ENCODE measurements at places on chromosomes 2 and 18.
A peak's percentile ranks its signal among the peaks of the same experiment; 100 is the strongest.

DNA sequence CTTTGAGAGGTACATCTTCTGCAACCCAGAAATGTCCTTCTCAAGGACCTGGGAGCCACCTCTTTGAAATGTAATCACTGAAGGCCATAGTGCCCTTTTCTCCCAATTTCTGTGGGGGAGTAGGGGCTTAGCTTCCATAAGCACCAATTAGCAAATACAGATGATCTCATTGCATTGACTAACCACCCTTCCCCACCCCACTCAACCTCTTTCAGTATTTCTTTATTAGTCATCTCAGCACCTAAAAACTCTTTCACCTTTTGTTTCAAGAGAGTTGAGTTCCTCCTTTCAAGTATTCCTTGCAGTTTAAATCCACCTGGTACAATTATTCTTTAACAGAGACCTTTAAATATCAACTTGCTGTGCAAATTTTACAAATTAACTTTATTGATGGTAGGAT is 1011.8 kb upstream of the CDH2 start:
- DNase-seq: peak; percentile 36

DNA sequence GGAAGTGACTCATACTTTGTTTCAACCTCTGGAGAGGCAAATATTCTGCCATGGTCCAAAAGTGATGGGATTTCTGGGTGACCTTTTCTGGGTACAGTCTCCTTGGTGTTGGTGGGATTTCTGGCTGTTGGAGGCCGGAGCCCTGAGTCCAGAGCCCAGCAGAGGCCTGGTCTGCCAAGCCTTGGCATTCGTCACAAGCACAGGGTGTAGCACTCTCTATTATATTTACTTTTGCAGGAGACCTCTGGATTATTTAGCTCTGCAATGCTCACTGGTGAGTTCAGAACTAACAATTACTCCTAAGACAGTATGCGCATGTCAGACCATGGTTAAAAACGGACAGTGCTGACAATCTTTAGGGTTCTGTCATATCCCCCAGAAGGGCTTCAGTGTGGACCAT is 201.6 kb upstream of the TWIST2 start:
- DNase-seq: no peak

GRCh38 chr2:69104261-69104660 is 91.3 kb downstream of the ANTXR1 start:
- DNase-seq: no peak

DNA sequence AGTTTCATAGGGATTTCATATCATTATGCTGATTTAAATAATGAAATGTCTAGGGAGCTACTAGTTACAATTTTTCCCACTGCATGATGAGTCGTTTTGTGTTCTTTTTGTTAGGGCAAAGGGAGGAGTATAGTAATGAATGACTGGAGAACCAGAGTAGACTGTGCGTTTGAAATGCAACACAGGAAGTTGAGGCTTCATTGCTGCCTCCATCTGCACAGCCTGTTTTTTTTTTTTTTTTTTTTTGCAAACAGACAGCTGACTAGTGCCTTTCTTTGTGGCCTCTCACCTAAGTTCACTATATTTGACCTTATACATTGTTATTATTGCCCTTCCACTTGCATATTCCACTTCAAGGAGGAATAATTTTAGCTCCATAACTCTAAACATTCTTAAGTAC is 286.7 kb upstream of the LRRTM1 start:
- DNase-seq: no peak

DNA sequence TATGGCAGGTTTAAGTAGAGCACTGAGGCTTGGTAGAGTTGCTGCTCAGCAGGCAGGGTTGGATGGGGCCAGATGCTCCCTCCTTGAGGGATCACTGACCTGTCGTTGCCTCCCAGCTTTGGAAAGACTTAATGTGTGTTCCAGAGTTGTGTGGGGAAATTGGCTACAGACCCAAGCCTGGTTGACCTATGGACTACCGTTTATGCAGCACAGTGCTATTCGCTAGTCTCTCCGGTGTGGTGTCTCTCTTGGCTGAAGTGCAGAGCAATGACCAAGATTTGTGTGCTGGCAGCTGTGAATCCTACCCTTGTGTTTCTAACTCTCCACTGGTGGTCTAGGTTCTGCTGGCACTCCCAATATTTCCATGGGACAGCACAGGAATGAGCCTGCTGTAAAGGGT is 29.8 kb upstream of the SLC4A10 start:
- DNase-seq: no peak

- no peak for DNase-seq
Measured at GRCh38 chr18:70310560-70311320, 21.9 kb downstream of the SOCS6 start.

GRCh38 chr2:85751627-85752026 is 2.2 kb upstream of the ATOH8 start:
- DNase-seq: no peak

- DNase-seq: no peak
Measured at GRCh38 chr2:20649576-20649975, 1.3 kb downstream of the HS1BP3 start.

GRCh38 chr2:217521820-217522219 is 481.0 kb downstream of the TNS1 start:
- DNase-seq: no peak

DNA sequence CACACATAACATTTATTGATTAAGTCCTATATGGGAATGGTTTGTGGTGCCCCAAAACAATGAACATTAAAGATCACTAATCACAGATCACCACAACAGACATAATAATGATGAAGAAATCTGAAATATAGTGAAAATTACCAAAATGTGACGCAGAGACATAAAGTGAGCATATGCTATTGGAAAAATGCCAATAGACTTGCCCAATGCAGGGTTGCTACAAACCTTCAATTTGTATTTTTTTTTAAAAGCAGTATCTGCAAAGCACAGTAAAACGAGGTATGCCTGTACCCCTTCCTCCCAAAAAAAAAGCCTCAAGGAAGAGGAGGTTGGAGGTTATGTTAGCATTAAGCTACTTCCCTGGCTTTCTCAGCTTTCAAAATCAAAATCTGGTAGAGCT is 131.1 kb downstream of the RBMS1 start:
- no peak for DNase-seq

DNA sequence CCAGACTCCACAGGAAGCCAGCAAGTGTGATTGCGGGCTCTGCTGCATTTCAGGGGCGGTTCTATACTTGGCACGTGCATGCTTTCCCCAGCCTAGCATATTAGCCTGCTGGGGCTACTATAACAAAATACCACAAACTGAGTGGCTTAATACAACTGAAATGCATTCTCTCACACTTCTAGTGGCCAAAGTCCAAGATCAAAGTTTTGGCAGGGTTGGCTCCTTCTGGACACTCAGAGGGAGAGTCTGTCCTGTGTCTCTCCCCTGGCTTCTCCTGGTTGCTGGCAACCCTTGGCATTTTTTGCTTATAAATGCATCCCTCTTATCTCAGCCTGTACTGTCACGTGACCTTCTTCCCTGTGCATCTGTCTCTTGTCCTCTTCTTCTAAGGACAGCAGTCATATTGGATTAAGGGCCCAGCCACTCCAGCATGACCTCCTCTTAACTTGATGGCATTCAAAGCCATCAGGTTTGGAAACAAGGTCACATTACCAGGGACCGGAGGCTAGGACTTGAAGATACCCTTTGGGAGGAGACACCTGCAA is 138.7 kb downstream of the RNF152 start:
- no peak for DNase-seq

GRCh38 chr18:13877157-13877556 is 38.2 kb downstream of the MC2R start:
- DNase-seq: no peak
